RWPE1 (cell line): ENCODE measurements at places on chromosomes 7 and 10.

GRCh38 chr10:33120275-33120674 is 162.2 kb upstream of the ITGB1 start:
- DNase-seq = no peak

DNA sequence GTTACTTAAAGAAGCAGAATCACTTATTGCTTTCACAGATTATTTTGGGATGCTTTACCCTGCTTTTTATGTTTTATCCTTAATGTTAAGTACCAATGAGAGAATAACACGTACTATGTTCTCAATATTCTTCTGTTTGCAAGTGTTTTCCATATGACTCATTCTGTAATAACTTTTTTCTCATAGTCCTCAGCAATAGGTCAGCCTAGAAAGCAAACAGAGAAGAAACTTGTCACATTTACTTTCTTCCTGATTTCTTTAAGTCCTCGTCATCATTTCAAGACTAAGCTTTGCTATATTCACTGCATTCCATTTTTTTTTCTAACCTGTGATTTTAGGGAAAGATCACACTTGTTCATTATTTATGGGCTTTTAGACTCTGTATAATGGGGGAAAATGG is 6.8 kb upstream of the AGR2 start:
- DNase-seq = peak; percentile 24

DNA sequence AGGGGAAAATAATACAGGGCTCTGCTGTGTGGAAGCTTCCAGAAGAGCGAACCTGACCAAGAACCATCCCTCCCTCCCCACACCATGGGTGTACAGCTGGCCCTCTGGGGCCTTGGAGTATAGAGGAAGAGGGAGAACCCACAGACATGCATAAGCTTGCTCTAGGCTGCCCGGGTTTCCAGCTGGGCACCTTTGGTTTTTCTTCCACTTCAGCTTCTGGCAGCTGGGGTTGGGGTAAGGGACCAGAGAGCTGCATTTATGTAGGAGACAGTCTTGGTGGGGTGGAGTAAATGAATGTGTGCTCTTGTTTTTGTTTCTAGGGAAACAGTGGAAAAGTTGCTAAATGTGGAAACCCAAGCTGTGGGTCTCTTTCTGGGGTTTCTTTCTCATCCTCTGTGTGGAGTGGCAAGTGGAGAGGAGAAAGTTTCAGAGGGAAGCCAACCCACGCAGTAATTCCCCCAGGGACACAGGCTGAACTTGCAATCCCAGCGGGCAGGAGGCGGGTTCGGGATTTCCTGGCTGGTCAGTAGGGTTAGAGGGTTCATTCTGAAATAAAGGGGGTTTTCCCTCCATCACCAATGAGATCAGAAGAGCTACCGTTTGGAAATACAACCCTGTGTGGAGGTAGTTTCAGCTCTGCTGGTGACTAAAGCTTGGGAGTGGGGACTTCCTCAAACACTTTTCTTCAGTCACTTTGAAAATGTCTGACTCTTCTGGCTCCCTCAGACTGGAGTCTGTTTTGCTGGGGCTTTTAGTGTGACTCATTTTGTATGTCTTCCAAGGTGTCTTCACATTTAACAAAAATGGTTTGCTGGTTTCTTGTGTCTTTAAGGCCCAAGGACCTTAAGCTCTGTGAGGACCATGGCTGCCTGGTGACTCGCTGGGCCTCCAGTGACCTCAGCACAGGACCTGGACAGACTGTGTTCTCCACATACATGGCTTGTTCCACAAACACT is 22.2 kb upstream of the SRGN start:
- DNase-seq = no peak

- DNase-seq = no peak
These were observed 237.7 kb downstream of the FANK1 start for GRCh38 chr10:126133906-126134656.

- DNase-seq = peak; percentile 76
These were observed 24.5 kb downstream of the CHST15 start for GRCh38 chr10:124068929-124069328.

GRCh38 chr7:129501760-129502707 is at the start of gene SMKR1:
SMKR1 (plus strand) TSS chr7:129502531; CDS start chr7:129502825, 294 bp downstream.
- peak; percentile 73 for DNase-seq

DNA sequence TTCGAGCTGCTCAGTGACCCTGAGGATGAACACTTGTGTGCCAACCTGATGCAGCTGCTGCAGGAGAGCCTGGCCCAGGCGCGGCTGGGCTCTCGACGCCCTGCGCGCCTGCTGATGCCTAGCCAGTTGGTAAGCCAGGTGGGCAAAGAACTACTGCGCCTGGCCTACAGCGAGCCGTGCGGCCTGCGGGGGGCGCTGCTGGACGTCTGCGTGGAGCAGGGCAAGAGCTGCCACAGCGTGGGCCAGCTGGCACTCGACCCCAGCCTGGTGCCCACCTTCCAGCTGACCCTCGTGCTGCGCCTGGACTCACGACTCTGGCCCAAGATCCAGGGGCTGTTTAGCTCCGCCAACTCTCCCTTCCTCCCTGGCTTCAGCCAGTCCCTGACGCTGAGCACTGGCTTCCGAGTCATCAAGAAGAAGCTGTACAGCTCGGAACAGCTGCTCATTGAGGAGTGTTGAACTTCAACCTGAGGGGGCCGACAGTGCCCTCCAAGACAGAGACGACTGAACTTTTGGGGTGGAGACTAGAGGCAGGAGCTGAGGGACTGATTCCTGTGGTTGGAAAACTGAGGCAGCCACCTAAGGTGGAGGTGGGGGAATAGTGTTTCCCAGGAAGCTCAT is 1.1 kb downstream of the DDIT4 start:
- DNase-seq = no peak

DNA sequence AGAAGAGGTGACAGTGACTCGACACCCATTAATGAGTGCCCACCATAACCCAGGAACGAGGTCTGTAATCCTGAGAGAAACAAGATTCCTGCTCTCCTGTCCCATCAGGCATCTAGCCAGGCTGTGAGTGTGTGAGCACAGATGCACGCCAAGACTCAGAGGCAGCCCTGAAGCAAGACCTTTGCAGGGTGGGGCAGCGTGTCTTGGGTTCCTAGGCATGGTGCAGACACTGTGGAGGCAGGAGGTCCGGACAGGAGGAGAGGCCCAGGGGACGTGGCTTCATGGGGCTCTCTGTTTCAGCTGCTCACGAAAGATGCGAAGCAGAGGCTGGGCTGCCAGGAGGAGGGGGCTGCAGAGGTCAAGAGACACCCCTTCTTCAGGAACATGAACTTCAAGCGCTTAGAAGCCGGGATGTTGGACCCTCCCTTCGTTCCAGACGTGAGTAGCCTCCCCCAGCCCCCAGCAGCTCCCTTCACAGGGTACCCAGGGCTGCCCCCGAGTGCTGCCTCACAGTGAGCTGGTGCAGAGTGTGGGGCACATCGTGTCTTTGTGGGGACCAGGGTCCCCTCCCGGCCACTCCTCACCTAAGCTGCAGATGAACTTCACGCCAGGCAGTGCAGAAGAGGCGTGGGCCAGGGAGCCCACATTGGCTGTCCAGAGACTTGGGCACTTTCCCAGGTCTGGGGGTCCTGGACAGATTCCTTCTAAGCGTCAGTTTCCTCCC is 94.5 kb downstream of the RGS10 start:
- DNase-seq = no peak

- DNase-seq = no peak
These were observed 132.4 kb downstream of the ZMYND11 start for GRCh38 chr10:267705-268104.

GRCh38 chr10:35356725-35357092 is 20.4 kb downstream of the CCNY start:
- no peak for DNase-seq

GRCh38 chr7:74479961-74480829 is 26.5 kb downstream of the GTF2IRD1 start:
- peak; percentile 64 for DNase-seq
